ENCODE measurements at places on chromosomes 7 and 10.

DNA sequence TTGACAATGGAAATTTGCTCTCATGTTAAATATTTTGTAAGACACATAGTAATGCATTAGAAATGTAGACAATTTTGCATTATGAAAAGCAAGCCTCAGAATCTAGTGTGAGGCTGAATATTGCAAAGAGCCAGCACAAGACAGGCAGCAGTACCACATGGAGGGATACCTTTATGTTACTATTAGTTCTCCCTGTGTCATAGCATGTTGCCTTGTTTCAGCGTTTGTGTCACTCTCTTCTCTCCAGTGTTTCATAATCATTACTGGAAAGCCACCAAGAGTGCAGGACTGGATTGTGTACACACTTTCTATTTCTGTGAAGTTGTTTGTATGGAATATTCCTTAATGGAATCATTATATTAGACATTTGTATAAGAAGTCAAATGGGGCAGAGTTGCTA is 8.5 kb downstream of the AHR start:
- DNase-seq, result no peak

DNA sequence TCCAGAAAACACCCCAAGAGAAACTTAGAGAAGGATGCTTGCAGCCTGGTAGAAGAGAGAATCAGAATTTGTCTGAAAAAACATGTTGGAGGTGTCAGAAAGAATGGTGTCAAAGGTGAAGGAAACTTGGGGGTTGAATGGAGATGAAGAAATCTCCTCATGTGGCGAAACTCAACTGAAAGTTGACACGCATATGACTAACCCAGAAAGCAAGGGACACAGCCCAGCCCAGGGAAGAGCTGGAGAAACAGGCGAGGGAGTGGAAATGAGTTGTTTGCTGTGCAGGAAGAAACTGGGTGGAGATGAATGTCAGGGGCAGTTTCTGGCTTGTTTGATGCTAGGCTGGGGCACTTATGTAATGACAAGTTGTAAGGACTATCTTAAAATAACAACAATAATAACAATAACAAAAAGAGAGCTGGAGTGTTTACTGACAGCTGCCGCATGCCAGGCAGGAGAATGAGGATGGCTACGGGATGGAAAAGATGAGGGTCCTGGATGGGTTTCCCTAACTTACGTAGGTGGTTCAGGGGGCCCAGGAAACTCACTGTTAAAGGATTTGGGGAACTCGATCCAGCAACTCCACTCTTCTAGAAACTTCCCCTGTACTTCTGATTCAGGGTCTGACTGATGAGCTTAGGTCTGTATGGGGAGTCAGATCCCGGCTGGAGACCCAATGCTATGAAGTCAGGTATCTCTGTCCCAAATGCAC is 57.4 kb downstream of the MAP3K8 start:
- DNase-seq, result no peak

DNA sequence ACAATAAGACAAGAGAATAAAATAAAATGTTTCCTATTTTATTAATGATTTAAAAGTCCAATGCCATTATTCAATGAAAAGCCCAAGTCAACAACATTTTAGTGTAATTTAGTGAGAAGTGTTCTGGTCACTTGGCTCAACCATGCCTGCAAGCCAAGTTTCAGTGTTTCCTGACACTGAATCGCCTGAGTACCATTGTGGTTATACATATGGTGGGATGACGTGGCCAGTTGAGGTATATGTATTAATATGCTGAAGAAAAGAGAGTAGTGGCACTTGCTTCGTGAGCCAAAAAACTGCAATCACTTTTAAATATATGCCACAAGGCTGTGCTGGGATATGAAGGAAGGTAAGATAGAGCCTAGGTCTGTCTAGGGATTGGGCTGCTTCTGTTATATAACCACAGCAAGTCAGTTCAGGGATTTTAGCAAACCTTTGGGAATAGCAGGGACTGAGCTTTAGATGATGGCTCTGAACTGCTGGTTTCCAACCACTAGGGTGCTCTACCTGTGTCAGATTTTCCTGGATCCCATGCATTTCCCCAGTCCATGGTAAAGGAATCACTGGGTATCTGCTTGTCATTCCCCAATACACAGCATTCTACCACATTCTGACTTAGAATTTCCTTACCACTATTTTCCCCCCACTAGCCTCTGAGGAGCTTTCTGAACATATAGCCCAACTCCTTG is 214.0 kb upstream of the PRPS1L1 start:
- DNase-seq, result no peak

DNA sequence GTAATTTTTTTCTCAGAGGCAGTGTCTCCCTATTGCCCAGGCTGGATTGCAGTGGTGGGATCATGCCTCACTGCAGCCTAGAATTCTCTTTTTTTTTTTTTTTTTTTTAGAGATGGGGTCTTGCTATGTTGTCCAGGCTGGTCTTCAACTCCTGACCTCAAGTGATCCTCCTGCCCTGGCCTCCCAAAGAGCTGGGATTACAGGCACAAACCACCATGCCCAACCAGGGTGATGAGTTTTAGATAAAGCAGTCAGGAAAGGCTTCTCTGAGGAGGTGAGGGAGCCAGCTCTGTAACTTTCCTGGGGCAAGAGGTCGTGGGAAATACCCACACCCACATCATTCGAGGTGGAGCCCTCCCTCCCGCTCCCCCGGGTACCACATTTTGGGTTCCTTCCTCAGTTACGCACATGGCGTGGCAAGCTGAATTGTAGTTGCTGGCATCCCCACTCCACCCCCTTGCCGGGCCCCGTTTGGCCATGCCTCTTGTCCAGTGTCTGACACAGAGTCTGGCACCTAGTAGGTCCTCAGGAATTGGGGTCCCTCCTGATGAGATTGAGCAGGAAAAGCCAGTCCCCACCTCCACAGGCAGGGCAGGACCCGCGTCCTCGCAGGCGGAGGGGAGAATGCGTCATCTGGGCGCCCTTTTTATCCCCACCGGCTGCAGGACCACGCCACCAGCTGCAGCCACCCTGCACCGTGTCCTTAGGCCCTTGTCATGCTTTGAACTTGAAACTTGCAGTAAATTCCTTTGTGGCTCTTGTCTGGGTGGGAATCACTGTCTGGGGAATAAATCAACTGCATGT is 43.4 kb downstream of the CLIP2 start:
- DNase-seq, result no peak

- no peak for DNase-seq
Observed at GRCh38 chr10:119125942-119126341, 22.0 kb downstream of the DENND10 start.

GRCh38 chr10:21437770-21438382 is 87.6 kb downstream of the SKIDA1 start:
- DNase-seq, result no peak

DNA sequence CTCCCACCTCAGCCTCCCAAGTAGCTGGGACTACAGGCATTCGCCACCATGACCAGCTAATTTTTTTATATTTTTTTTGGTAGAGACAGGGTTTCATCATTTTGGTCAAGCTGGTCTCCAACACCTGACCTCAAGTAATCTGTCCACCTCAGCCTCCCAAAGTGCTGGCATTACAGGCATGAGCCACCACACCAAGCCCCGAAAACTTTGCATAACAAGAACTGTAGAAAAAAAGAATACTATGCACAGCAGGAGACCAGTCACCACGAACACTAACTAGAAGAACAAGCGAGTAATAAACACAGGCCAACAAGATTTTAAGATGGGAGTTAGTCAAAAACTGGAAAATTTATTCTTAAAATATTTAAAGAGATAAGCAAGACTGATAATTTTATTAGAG is 447.0 kb downstream of the ETV1 start:
- DNase-seq, result no peak

- DNase-seq, result no peak
Observed at GRCh38 chr7:111175908-111176441, 85.0 kb downstream of the LRRN3 start.

GRCh38 chr7:46006723-46007122 is 85.7 kb upstream of the IGFBP3 start:
- no peak for DNase-seq

DNA sequence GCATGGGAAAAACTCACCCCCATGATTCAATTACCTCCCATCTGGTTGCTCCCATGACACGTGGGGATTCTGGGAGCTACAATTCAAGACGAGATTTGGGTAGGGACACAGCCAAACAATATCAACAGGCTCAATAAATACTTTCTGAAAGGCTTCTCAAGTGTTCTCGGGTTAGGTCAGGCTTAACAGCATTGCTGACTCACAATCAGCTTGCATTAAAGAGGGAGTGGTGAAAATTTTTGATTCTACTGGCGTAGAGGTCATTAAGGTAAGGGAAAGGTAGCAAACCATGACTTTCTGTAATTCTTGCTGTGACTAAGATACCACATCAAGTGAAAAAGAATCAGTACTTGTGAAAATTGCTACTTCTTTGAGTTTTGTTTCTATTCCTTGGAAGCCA is 126.4 kb downstream of the JCAD start:
- DNase-seq, result no peak

DNA sequence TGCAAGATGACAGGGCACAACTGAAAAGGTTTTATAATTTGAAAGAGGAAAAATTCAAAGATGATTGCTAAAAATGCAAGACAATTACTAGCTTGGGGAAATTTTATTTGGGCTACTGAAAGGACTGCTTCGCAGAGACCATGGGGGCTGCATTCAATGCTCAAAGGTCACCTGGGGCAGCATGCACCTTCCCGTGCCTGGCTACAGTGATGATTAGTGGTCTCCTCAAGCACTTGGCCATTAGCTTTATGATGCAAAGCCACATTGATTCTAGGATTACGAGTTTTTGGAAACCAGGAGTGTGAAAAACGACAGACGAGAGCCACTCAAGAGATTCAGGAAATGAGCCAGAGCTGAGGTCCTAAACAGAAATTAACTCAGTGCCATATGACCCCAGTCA is 764.6 kb downstream of the PHTF2 start:
- DNase-seq, result no peak

DNA sequence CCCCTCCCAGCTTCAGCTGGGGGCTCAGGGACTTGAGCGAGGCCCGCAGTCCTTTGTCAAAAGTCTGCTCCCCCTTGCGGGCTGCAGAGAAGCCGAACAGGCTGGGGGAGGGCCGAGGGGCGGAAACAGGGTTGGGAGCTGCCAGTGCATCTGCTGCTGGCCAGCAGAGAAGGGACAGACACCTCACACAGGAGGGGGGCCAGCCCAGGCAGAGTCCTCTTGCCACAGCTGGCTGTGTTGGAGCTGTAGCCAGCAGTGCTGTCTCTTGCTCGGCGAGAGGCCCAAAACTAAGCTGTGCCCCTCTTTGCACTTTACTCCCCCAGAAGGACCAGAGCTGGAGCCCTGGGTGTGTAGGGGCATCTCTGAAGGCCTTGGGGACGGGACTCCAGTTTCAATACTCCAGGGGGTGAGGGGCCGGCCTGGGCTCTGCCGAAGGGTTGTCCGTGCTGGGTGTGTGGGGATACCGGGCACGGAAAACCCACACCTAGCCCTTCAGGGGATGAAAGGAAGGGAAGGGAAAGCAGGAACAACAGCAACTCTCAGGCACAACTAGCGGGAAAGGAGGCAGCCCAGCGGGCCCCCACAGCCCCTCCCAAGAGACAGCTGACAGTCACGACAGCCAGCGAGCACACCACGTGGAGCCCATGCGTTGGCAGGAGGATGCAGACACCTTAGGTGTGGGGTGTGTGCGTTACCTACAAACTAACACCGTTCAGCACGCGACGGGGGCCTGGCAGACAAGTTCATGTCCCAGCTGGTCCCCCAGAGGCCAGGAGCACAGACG is 17.8 kb downstream of the YKT6 start:
- DNase-seq, result no peak

DNA sequence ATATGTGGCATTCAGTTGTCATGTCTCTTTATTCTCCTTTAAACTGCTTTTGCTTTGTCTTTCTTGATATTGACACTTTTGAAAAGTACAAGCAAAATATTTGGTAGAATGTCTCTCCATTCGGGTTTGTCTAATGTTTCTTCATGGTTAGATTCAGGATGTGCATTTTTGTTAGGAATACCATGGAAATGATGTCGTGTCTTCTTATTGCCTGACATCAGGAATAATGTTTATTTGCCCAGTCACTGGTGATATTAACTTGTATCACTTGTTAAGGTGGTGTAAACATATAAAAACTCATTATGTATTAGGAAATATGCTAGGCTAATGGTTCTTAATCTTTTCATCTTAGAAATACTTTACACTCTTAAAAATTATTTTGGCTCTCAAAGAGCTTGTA is 43.4 kb downstream of the CDK1 start:
- DNase-seq, result no peak

GRCh38 chr10:8568401-8568800 is 513.9 kb downstream of the GATA3 start:
- DNase-seq, result no peak

- peak; percentile 59 for DNase-seq
Observed at GRCh38 chr7:107150375-107151073, 18.3 kb upstream of the HBP1 start.

GRCh38 chr10:123761038-123761428 is 94.9 kb downstream of the GPR26 start:
- DNase-seq, result no peak

DNA sequence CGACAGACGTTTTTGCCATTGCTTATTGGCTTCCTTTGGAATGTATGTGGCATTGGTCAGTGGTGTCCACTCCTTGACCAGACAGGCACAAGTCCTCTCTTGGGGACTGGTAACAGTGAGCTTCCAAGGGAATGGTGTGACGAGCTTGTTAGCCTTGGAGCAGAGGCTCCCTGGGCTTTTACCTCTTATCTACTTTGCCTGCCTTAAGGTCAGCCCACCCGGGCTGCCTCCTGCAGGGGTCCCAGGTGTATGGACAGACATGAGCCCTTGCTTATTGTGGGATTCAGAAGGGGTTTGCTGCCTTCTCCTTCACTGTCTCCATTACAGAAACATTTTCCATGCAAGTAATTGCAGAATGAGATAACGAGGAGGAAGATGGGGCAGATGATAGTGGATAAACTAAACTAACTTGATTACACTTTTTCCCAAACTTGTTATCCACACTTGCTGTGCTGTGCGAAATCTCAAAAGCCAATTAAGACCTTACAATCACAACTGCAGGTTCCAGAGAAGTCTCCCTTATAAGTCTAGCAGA is 29.7 kb downstream of the PLPP4 start:
- DNase-seq, result no peak

- no peak for DNase-seq
Observed at GRCh38 chr7:134155206-134155605, 28.1 kb downstream of the LRGUK start.

DNA sequence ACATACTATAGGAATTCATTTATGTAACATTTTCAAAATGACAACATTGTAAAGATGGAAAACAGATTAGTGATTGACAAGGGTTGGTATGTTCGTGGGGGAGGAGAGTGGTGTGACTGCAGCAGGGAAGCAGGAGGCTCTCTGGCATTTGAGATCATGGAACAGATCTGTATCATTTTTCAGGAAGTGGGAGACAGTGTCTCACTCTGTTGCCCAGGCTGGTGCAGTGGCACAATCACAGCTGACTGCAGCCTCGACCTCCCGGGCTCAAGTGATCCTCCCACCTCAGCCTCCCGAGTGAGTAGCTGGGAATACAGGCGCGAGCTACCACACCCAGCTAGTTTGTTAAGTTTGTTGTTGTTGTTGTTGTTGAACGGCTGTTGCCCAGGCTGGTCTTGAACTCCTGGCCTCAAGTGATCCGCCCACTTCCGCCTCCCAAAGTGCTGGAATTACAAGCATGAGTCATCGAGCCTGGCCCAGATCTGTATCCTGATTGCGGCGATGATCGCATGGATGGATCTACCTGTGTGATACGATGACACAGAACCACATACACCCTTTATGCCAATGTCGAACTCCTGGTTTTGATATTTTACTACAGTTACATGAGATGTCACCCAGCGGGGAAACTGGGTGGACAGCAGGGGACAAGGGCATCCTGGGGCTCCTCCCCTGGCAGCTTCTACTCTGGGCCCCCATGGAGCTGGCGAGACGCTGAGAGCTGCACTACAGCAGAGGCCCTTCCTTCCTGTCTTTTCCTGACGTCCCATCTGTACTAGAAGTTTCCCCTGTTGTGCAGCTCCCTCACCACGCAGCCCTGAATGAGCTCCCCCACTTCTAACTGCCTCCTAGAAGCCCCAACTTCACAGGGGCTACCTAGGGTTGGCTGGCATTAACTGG is 12.3 kb upstream of the CYTH3 start:
- DNase-seq, result no peak

All from activated naive CD8-positive, alpha-beta T cell treated with anti-CD3 and anti-CD28 coated beads, Interleukin-2, amount 10 ng/mL, durations not matched to agents 7 days and 5 days (primary cell).